NCI-H1092 treated with DMSO at 0.1 percent for 48 hours (cell line): ENCODE measurements at places on chromosomes 3 and 15.
A peak's percentile ranks its signal among the peaks of the same experiment; 100 is the strongest.

GRCh38 chr15:74294010-74294409 lies 57.9 kb downstream of the CCDC33 start:
- peak; percentile 30 for DNase-seq

DNA sequence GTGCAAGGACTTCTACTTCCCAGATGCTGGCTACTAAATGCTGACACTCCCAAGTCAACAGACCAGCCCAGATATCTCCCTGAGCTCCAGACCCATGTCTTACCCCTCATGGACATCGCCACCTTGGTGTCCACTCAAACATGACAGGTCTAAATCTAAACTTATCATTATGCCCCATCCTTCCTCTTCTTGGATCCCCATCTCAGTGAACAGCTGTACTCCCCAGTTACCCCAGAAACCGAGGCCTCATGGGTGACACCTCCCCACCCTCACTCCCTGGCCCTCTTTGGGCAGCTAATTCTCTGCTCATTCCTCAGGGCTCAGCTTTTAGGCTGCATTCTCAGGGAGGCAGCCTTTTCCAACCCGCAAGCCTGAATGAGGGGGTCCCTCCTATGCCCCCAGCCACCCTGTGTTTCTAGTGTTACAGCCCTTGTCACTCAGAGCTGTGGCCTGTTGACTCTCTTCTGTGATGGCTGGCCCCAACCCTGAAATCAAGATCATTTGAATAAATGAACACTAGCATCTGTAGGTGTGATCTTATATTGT lies 5.4 kb downstream of the EHD4 start:
- no peak for DNase-seq

DNA sequence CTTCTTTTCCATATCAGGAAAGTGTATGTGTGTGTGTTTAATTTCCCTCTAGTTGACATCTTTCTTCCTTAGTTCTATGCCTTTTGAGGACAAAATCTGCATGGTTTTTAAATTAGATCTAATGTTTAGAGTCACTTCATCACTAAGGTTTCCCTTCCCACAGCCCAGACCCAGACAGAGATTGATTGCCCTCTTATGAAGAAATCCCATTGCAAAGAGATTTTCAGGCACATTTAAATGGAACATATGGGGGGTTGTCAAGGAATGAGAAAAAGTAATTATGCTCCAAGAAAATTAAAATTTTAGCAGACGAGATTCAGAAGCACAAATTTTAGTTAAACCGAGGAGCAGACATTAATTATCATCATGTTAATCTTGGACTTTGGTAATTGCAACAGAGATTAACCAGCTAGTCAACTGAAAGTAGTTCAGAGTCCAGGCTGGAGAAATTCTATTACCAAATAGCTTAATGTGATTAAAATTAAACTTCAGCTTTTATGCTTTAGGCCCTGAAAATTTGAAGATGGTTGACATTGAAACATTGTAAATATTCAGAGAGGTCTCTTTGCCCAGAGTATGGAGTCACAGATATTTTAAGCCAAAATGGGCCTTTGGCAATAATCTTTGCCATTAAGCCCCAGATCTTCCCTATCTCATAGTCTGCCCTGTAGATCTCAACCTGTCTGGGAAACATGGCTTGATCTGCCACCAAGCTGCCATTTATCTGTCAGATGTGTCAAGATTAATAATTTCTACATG lies 143.4 kb downstream of the TMEM108 start:
- DNase-seq = no peak

- no peak for DNase-seq
These were observed 190.4 kb downstream of the DIPK2A start for GRCh38 chr3:144162042-144162441.

DNA sequence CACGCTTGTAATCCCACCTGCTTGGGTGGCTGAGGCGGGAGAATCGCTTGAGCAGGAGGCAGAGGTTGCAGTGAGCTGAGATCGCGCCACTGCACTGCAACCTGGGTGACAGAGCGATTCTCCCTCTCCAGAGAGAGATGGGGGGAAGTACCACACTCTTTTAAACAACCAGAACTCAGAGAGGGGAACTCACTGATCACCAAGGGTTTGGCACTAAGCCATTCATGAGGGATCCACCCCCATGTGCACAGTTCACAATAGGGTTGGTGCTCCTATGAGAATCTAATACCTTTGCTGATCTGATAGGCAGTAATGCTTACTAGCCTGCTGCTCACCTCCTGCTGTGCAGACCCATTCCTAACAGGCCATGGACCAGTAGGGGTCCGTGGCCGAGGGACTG lies 51.6 kb downstream of the QTRT2 start:
- no peak for DNase-seq

DNA sequence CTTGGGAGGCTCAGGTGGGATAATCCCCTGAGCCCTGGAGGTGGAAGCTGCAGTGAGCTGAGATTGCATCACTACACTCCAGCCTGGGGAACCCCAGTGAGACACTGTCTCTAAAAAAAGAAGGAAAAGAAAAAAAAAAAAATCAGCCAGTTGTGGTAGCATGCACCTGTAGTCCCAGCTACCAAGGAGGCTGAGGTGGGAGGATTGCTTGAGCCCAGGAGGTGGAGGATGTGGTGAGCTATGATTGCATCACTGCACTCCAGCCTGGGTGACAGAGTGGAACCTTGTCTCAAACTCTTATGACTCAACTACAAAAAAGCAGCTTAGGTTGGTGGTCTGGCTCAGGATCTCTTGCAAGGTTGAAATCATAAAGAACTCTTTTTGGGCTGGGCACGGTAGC lies 19.3 kb upstream of the GPX1 start:
- DNase-seq = no peak

DNA sequence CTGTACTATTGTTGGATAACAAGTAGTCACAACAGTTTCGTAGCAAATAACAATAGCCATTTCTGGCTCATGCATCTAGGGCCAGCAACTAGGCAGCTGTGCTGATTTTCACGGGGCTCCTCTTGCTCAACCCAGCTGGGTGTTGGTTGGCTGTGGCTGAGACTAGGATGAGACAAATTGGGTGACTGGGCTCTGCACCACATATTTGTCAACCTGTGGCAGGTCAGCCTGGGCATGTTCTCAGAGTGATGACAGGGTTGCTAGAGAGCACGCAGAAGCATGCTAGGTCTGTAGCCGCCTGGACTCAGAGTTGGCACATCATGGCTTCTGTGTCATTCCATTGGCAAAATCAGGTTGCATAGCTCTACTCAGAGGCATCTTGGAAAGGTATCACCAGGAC lies 175.9 kb downstream of the OTOL1 start:
- no peak for DNase-seq

GRCh38 chr3:16343101-16343500 lies 78.1 kb downstream of the OXNAD1 start:
- DNase-seq = no peak

- DNase-seq = peak; percentile 23
These were observed 120.4 kb upstream of the IQSEC1 start for GRCh38 chr3:13193320-13194284.

DNA sequence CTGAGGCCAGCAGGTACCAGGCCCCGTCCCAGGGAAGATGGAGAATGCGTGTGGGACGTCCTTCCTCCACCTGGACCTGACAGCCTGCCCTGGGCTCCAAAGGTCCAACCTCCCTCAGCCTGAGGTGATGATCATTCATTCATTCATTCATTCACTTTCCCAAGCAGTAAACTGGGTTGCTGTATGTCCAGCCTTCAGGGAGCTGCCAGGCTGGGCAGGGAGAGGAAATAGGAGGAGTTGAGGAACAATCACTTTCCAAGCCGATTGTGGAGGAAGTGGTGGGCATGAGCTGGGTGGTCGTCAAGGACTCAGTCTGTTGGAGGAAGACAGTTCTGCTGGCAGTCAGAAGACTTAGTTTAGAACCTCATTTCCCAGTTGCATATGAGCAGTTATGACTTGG lies 10.2 kb upstream of the CCDC33 start:
- no peak for DNase-seq

GRCh38 chr15:40307421-40308211 lies at the start of gene PLCB2:
TSS of gene PLCB2 (minus strand) at chr15:40307935. CDS start at chr15:40307672, 263 bp downstream.
- DNase-seq = no peak

DNA sequence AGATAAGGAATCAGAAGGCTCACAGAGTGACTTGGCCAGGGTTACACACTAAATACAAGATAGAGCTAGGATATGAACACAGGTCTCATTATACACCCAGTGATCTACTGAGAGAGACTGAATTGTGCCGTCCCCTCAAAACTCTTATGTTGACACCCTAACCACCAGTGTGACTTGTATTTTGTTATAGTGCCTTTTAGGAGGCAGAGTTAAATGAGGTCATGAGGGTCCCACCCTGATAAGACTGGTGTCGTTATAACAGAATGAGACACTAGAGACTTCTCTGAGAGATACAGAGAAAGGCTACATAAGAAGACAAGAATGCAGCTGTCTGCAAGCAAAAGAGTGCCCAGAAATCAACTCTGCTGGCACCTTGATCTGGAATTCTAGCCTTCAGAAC lies 12.6 kb downstream of the KPNA1 start:
- DNase-seq = no peak

GRCh38 chr15:60989696-60990095 lies 239.4 kb downstream of the RORA start:
- no peak for DNase-seq

- no peak for DNase-seq
These were observed 366.5 kb downstream of the LRRC3B start for GRCh38 chr3:26989037-26989436.

GRCh38 chr15:94029495-94029894 lies 201.9 kb upstream of the MCTP2 start:
- DNase-seq = no peak

DNA sequence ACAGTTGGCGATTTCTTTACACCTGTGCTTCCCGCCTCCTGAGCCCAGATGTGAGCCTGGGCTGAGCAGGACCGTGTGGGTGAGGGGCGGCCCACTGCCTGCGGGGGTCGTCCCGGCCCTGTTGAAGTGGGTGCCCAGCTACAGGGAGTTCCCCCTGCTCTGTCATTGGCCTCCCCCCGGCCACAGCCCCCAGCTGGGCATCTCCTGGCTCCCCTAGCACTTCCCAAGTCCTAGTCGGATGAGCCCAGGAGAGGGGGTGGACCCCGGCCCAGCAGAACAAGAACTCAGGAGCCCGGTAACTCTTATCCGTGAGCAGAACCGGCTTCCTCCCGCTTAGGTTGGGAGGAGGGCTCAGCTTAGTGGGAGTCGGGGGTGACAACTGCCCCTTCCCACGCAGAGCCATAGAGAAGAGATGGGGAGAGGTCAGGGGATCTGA lies 757 bp downstream of the PAQR5 start:
- DNase-seq = no peak

GRCh38 chr3:36606871-36607765 lies 157.2 kb downstream of the DCLK3 start:
- DNase-seq = peak; percentile 12

GRCh38 chr15:78682693-78683410 lies 41.8 kb upstream of the CHRNB4 start:
- no peak for DNase-seq

DNA sequence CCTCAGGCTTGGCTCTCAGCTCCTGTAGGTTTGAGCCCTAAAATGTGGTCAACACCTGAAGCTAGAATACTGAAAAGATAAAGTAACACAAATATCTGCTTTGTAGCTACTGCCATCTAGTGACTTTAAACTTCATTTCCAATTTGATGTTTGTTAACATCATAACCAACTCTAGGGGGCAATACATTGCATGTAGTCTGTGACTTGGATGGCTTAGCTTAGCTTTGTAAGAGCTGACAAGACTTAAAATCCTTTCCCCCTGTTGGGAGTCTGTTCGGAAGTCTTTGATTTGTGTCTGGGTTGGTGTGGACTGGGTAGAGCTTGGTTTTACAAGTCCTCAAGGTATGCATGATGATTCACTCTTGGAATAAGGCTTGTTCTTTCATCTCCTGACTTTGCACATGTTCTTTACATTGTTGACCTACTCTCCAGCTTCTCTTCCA lies 51.7 kb downstream of the SCN11A start:
- peak; percentile 67 for DNase-seq

- DNase-seq = no peak
These were observed 18.6 kb downstream of the RFTN1 start for GRCh38 chr3:16494814-16495431.

- DNase-seq = no peak
These were observed 5.2 kb upstream of the YEATS2 start for GRCh38 chr3:183692436-183692835.

GRCh38 chr15:67744331-67745072 lies 80.8 kb upstream of the SKOR1 start:
- DNase-seq = no peak

DNA sequence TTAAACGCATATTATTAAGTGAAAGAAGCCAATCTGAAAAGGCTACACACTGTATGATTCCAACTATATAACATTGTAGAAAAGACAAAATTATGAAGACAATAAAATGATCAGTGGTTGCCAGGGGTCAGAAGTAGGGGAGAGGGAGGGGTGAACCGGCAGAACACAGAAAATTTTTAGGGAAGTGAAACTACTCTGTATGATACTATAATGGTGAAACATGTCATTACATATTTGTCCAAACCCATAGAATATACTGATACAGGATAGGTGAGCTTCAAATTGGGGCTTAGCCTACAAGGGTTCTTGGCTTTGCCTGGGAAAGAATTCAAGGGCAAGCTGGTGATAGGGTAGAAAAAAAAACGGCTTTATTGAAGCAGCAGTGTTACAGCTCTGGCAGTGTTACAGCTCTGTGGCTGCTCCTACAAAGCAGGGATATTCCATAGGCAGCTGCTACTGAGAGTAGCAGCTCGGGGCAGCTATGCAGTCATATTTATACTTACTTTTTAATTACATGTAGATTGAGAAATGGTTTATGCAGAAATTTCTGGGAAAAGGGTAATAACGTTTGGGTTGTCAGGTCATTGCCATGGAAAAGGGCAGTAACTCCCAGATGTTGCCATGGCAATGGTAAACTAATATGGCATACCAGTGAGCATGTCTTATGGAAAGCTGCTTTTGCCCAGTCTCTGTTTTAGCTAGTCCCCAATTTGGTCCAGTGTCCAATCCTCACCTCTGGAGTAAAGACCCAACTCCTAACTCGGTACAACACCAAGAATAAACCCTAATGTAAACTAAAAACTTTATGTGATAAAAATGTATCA lies 125.1 kb upstream of the SLC25A36 start:
- DNase-seq = no peak

DNA sequence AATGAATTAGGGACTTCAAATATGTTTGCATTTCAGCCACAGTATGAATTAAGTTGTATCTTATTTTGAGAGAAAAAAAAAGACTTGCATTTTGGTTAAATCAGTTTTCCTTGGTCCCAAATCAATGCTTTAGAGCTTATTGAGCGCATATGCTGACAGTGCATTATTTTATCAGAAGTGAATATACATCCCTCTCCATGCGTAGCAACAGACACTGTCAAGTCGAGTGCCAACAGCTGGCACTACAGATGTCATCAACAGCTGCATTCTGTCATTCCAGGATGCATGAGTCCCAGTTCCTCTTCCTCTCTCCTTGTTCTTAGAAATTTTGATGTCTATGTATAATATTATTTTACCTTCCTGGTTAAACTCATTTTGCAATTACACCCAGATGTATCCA lies 156.1 kb upstream of the FOXB1 start:
- DNase-seq = no peak

- DNase-seq = no peak
These were observed 129.5 kb downstream of the LIPC start for GRCh38 chr15:58561321-58561720.

GRCh38 chr3:151351648-151352047 lies 22.3 kb upstream of the P2RY13 start:
- no peak for DNase-seq

GRCh38 chr3:126664591-126665214 lies 9.8 kb upstream of the TXNRD3 start:
- DNase-seq = no peak

GRCh38 chr3:56125358-56126005 lies 342.8 kb downstream of the ERC2 start:
- no peak for DNase-seq

GRCh38 chr3:148642214-148642613 lies 55.5 kb upstream of the AGTR1 start:
- no peak for DNase-seq
